Stomach (tissue), 19 donors: ENCODE measurements at places on chromosomes 1 and 21. TPM values are rescaled to one million over a fixed set of nuclear protein-coding genes. Genes with fewer than 3 reads are reported as not detected.

DNA sequence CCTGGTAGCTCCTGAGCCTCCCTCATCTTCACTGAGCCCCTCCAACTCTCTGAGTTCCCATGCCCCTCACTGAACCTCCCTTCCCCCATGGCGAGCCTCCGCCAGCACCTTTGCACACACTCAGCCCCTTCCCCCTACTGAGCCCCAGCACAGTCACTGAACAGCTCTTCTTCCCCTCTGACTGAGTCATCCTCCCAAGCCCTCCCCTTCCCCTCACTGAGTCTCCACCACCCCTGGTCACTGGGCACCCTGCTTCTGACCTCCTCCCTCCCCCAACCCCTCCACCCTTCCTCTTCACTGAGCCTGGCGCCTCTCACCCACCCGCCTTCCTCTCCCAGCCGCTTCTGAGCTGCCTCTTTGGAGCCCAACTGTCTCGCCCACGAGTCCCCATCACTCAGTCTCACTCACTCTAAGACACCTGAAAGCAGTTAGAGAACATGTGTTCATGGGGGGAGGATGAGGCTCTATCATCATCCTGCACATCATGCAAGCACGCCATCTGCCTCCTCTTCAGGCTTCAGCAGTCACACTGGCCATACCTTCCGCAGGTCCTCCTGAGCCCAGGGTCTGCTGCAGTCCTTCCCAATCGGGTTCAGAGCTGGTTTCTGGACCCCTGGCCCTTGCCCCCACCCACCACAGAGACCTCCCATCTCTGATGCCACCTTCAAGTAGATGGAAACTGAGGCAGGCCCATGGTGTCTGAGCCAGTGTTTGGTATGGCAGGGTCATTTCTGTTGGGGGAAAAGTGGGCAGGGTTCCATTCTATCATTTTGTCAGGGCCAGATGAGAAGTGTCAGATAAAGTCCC, 2.0 kb upstream of the TRNP1 start:
- no peak for DNase-seq
- peaks cover 49% of the 10 kb centered on the region for H3K4me1 ChIP-seq
- H3K4me3 ChIP-seq: no peak overlapping the region
- H3K36me3 ChIP-seq: no peaks in the 10 kb centered on the region

- DNase-seq: no peak
- peaks cover 7% of the 10 kb centered on the region for H3K27me3 ChIP-seq
- no peak overlapping the region for H3K4me3 ChIP-seq
- no peaks in the 10 kb centered on the region for H3K36me3 ChIP-seq
- H3K4me1 ChIP-seq: peaks cover 18% of the 10 kb centered on the region
- no peak overlapping the region for H3K27ac ChIP-seq
These were observed 37.7 kb downstream of the SYF2 start for GRCh38 chr1:25194572-25195020.

DNA sequence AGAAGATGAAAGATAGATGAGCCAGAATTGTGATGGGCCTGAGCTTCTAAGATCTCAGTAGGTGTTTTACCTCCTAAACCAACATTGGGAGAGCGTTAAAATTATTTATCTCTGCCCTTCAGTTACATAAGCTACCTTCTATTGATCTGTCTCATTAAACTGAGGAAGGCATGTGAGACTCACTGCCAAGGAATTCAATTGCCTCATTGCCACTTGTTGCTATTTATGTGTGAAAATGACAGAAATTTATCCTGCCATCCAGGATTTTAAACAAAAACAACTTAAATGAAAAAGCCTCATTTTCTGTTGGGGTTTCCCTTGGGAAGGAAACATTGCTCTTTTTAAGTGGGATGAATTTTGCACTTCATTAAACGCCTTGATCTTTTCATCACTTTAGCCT, 78.7 kb upstream of the RUNX1 start:
- H3K27ac ChIP-seq: no peak overlapping the region
- H3K4me1 ChIP-seq: no peaks in the 10 kb centered on the region
- H3K27me3 ChIP-seq: no peaks in the 10 kb centered on the region

- no peaks in the 10 kb centered on the region for H3K27me3 ChIP-seq
- no peak for DNase-seq
- H3K4me1 ChIP-seq: no peaks in the 10 kb centered on the region
- no peaks in the 10 kb centered on the region for H3K36me3 ChIP-seq
- no peak overlapping the region for H3K27ac ChIP-seq
These were observed 14.3 kb downstream of the HMGN1 start for GRCh38 chr21:39334611-39335010.

DNA sequence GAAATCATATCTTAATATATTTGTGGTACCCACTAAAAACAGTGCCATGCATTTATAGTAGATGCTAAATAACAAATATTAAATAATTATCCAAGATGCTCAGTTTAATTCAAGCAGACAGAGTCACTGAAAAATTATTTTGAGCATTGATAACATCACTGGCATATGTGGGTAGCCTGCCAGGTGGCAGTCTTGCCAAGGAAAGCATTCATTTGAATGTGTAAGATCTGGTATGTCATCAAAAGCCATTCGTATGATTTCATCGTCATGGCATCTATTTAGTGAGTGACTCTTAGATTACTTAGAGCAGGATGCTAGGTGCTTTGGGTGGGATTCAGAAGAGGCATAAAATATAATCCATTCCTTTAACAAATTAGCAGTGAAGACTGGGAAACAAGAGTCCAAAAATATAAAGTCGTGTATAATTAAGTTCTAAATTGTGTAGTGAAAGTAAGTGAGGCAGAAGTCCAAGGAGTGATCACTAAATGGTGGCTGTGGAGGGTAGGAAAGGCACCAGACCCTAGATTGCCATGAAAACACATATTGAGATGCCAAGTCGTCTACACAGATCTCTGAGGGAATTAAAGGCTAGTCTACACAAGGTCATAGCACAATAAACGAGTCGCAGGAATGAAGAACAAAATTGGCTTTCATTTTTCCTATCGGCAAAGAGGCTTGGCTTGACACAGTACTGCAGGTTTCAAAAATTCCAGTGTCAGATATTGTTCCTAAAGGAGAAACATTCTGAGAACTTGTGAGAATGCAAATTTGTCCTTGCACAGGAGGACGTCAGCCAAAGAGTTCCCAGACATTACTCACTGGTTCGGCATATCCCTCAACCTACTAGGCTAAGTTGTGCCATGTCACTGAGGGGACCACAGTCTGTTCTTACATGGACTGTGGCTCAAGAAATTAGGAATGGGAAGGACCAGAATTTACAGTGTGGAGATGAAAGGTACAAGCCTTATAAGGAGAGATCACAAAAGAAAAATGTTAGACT, 130.8 kb downstream of the LYPLAL1 start:
- no peaks in the 10 kb centered on the region for H3K4me1 ChIP-seq
- no peaks in the 10 kb centered on the region for H3K27me3 ChIP-seq
- DNase-seq: no peak
- no peak overlapping the region for H3K4me3 ChIP-seq

NBPF19 gene
- 15.5 TPM for total RNA-seq

LYPD8 gene
- total RNA-seq: not detected

UBASH3A gene
- total RNA-seq: 4.6 TPM

WNT3A gene
- total RNA-seq: not detected

OR6N1 gene
- not detected for total RNA-seq
